IPS DF 6.9 (cell line): ENCODE measurements at places on chromosomes 11 and 22.

DNA sequence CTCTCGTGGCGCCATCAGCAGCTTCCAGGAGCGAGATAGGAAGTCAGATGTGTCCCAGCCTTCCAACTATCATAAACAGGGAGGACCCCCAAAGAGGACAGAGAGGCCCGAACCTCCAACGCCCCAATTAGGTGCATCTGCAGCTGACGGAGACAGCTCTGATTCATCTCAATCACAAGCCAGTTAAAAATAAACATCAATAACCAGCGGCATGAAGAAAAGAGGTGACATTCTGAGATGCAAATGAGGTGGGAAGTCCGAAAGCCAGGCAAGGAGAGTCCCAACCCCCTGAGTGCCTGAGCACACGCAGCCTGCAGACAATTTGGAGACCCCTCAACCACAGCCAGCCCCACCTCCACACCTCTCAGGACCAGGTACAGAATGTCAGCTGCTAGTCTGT lies 28.1 kb upstream of the IGSF9B start:
- DNase-seq, result no peak

GRCh38 chr22:49417833-49418232 lies 409.8 kb downstream of the BRD1 start:
- no peak for DNase-seq

- DNase-seq, result no peak
Observed at GRCh38 chr11:134404575-134405341, 7.3 kb downstream of the B3GAT1 start.

DNA sequence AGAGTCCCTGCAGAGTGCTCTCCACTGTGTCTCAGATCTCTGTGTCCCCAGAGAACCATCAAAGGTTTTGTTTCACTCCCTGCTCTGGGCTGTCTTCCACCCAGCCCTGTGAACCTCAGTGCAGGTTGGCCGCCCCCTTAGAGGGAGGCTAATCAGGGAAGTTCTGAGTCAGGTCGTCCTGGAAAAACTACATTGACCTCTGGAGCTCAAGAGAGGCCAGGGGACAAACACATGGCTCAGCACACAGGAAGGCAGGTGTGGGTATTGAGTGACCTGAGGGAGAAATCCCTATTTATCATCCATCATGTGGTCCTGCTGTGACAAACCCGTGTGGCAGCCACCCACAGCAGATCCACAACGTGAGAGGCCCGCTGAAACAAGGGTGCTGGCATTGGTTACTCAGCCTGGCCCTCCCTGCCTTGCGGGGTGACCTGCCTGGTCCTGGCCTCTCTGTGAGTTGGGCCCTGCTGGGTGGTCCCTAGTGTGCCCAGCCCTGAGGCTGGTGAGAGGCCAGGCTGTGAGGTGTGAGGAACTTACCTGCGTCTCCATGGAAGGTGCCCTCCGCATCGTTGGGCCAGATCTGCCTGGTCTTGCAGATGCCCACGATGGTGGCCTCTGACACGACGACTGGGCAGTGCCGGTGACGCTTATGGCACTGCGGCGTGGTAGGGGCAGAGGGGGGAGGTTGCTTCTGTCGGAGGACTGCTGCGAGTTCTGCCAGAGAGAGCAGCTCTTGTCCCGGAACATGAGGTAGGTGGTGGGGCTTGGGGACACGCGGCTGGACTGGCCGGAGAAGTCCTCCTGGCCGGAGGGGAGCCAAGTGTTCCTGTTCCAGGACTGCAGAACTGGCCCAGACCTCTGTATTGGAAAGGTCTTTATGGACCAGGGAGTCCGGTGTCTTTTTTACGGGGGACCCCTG lies 669 bp upstream of the BCR start:
- no peak for DNase-seq

DNA sequence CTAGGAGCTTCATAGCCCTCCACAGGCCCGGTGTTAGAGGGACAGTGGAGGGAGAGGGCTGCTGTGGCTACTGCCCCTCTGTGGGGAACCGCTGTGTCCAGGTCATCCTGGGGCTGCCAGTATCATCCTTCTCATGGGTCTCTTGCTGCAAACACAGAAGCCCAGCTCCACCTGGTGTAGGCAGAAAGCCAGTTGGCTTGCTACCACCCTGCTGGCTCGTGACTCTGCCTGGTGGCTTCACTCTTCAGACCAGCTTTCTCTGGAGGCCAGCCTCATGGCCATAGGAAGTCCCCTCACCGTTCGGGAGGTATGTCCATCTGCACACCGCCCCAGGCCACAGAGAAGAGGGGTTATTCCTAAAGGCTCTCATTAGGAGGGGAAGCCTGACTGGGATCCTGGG lies 19.4 kb upstream of the SUSD2 start:
- no peak for DNase-seq

- DNase-seq, result no peak
Observed at GRCh38 chr22:48640890-48641841, 1186.5 kb downstream of the BRD1 start.
